Kasumi-1 (cell line): ENCODE measurements at places on chromosomes 7 and 10.

DNA sequence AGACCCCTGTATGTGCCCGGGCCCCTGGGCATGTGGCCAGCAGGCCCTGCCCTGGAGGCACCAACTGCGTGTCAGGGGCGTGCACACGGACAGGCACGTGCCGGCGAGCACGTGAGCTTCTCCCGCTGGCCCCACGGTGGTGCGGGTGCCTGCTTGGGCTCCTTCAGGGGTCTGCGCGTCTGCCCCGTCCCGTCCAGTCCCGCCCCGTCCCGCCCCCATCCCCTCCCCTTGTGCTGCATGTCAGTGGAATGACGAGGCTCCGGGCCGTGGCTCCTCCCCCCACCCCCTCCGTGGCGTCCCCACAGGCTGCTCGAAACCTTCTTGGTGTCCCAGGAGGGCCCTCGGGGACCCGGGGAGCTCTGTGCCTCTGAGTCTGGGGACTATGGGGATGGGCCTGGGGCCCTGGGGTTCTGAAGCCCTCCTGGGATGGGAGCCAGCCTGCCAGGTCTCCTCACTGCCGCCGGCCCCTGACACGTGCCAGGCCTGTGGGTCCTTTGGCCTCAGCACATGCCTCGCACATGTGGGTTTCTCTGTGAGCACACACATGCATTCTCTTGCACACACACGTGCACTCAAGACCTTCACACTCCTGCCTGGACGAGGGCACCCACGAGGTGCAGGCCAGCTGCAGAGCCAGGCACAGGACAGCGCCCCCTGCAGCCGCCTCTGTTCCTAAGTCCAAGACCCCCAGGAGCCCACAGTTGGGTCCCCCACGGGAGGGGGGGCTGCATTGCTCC, 27.5 kb upstream of the AMZ1 start:
- no peak for DNase-seq

- DNase-seq: no peak
These were observed 74.2 kb upstream of the HECW1 start for GRCh38 chr7:43038254-43038653.

- no peak for DNase-seq
These were observed 111.0 kb downstream of the EGFR start for GRCh38 chr7:55129541-55130394.

DNA sequence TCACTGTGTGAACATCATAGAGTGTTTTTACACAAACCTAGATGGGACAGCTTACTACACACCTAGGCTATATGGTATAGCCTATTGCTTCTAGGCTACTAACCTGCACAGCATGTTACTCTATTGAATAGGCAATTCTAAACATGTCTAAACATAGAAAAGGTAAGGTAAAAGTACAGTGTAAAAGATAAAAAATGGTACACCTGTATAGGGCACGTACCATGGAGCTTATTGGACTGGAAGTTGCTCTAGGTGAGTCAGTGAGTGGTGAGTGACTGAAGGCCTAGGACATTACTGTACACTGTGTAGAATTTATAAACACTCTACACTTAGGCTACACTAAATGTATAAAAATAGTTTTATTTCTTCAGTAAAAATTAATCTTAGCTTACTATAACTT, 182.0 kb upstream of the THSD7A start:
- DNase-seq: no peak

GRCh38 chr10:60497364-60497763, 107.7 kb upstream of the ANK3 start:
- no peak for DNase-seq

DNA sequence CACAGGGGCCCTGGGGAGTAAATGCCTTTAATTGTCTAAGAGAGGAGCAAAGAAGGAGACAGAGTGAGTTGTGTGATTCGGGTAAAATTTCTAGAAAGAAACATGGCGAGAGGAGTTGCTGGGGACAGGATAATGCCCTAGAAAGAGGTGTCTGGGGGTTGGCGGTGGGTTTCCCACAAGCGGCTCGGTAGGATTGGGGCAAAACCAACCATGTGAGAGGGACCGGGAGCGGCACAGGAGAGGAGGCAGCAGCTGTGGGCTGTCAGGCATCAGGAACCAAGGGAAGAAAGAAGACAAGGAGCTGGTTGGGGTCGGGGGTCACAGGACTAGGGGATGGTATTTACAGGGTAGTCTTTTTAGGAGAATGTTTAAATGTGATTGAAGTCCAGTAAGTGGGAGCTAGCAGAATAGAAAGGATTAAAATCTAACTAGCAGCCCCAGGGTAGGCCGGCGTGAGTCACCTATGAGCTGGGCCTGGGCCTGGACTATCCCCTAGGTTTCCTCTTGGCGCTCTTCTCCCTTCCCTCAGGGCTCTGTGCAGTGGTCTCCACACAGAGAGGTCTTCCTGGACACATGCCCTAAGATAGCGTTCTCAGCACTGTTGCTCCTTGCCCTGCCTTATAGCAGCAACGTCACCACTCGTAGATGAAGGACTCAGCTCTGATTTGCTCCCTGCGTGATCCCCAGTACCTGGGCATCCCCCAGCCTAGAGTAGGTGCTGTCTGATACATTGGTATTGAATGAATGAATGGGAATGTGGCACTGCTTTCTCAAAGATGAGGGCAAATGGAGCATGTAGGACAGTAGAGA, 32.6 kb downstream of the IKZF1 start:
- DNase-seq: no peak

- DNase-seq: no peak
These were observed 73.7 kb downstream of the PPP1R3C start for GRCh38 chr10:91559169-91559568.

DNA sequence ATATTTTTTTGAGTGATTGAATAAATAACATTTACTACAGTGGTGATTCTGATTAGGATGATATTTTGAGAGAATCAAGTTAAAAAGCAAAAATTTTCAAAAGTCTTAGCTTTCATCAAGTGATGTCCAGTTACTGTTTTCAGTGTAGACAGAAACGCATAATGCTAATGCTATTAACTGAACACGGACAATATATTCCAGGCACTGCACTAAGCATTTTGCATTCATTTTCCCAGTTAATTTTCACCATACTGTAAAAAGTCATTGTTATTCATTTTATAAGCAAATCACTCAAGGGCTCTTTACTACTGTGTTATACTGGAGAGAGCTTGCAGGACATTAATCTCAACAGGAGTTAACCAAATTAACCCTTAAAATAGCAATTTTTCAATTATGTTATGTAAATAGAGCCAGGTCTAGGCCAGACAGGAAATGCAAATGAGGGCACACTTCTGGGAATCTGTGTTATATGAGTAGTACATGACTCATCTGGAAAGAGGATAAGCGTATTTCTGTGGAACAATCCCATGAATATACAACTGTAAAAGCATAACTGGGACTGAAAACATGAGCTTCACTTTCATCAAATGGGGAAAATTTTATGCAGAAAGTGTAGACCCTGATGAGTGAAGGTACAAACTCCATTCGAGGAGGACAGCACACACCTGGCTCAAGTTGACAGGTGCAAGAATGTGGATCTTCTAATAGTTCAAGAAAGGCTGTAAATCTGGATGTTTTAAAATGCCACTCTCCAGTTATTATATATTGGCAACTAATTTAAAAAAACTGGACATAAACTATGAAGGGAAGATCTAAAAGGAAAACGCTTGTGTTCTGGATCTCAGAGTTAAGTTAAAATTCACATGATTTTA, 75.4 kb downstream of the ANK3 start:
- DNase-seq: no peak

- no peak for DNase-seq
These were observed 181.2 kb upstream of the PRSS58 start for GRCh38 chr7:142438923-142439515.
